ENCODE measurements at places on chromosomes 16 and 17.
A peak's percentile ranks its signal among the peaks of the same experiment; 100 is the strongest.

- no peak for DNase-seq
These were observed 3.8 kb downstream of the SMARCD2 start for GRCh38 chr17:63838631-63839171.

DNA sequence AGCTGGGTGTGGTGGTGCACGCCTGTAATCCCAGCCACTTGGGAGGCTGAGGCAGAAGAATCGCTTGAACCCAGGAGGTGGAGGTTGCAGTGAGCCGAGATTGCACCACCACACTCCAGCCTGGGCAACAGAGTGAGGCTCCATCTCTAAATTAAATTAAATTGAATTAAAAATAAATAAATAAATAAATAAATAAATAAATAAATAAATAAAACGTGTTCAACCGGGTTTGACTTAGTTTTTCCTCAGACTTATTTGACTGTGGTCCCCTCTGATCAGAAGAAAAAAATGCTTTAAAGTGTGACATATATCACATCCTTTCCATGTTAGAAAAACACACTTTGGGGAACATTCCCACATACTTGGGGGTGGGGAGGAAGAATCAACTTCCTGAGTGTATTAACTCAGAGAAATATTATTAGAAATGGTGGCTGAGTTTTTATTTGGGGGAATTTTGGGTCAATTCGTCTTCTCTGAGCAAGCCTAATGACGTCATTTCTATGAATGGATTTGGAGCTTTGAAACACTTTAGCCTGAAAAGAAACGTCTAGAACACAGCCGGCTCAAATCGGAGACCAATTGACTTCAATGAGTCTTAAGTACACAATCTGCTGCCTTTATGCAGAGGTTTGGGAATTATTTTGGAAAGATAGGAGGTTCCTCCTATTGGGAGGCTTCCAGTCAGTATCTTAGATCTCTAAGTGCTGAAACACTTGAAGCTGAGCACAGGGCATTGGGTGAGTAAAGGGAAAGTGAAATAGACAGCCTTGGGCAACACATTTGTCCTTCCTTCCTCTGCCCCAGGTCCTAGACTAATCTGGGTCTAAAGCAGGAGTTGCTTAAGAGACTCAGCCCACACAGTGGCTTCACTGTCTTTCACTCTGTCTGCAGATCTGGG, 132.6 kb downstream of the PITPNC1 start:
- DNase-seq: no peak

GRCh38 chr17:82092094-82092586, 5.9 kb downstream of the FASN start:
- DNase-seq: no peak

DNA sequence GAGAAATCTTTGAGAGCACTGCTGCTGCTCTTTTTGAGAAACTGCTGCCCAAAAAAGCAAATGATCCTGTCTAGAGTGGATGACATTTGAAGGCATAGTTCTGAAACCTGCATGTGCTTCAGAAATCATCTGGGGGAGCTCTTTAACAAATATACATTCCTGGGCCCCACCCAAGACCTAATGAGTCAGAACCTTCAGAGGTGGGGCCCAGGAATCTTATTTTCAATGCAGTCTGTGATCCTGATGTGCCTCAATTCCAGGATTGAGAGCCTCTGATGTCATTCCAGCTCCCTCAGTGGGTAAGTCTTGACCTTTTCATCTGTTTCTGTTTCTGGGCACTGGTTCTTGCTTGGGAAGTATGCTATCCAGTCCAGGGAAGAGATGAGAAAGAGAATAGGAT, 42.3 kb downstream of the HNF1B start:
- DNase-seq: no peak

DNA sequence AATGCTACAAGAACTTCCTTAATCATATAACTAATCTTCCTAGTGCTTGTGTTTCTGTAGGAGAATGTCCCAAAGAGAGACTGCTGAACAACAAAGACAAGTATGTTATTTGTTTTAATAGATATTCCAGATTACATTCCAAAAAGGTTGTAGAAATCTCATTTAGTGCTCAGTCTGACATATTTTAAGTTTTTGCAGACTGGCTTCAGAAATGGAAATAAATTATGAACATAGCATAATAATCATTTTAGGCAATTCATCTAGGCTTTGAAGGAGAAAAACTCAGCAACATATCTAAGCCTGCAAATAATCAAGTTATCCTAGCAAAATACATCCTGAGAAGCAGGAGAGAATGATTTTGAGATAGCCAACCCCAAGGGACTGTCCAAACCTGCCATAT, 171.6 kb upstream of the CDH5 start:
- DNase-seq: peak; percentile 8

GRCh38 chr16:62755938-62756337, 719.7 kb upstream of the CDH8 start:
- DNase-seq: no peak

GRCh38 chr17:14595656-14596055, 294.8 kb downstream of the HS3ST3B1 start:
- no peak for DNase-seq

GRCh38 chr17:1002771-1003555, 6.0 kb downstream of the TIMM22 start:
- DNase-seq: no peak

DNA sequence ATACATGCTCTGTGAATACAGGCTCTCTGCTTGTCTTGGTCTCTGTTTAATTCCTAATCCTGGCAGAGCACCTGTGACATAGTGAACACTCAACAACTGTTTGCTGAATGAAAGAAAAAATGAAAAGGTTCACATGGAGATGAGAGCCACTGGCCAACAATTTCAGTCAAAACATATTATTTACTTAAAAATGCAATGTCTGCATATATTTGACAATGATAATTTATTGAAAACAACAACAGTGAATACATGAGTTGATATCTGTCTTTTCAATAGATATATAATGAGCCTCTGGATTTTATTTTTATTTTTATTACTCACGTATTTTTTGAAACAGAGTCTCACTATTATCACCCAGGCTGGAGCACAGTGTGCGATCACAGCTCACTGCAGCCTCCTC, 136.6 kb downstream of the CDH13 start:
- DNase-seq: no peak

GRCh38 chr17:6135996-6136395, 65.8 kb downstream of the WSCD1 start:
- peak; percentile 34 for DNase-seq

DNA sequence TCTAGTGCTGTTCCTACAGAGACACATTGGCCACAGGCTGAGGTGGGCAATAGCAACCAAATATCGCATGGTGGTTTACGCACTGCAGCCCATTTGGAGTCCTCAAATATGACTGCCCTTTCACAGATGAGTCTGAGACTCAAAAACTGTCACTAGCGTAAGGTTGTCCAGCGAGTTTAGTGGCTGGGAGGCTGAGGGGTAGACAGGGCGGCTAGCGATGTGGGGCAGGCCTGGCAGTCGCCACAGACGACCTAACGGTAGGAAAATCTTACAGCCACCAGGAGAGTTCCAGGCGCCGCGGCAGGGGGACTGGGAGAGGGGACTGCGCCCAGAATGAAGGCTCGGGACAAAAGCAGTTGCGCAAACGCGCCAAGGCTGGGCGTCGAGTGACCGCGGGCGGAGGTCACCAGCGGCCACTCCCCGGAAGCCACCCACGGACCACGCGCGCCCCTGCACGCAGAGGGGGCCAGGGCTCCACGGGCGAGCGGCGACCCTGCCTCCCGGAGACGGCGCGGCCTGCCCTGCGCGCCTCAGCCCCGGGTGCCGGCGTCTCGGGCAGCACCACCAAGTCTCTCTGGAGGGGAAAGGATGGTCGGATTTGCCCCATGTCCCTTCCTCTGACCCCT, 699 bp upstream of the MAP1LC3B start:
- DNase-seq: peak; percentile 87

DNA sequence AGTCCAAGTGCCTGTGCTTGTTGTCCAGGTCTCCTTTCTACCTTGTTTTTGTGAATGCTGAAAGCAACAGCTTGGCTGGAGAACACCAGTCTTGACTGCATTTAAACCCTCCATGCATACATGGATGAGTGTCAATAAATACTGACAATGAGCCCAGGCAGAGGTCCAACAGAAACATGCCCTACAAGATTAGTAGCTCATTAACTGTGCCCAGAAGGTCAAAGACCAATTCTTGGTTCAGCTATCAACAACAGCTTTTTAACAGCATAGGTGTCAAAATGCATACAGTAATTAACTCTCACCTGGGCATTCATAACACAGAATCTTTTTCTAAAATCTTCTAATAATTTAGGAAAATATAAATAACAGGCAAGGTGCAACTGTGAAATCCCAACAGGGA, 63.2 kb downstream of the N4BP1 start:
- no peak for DNase-seq

DNA sequence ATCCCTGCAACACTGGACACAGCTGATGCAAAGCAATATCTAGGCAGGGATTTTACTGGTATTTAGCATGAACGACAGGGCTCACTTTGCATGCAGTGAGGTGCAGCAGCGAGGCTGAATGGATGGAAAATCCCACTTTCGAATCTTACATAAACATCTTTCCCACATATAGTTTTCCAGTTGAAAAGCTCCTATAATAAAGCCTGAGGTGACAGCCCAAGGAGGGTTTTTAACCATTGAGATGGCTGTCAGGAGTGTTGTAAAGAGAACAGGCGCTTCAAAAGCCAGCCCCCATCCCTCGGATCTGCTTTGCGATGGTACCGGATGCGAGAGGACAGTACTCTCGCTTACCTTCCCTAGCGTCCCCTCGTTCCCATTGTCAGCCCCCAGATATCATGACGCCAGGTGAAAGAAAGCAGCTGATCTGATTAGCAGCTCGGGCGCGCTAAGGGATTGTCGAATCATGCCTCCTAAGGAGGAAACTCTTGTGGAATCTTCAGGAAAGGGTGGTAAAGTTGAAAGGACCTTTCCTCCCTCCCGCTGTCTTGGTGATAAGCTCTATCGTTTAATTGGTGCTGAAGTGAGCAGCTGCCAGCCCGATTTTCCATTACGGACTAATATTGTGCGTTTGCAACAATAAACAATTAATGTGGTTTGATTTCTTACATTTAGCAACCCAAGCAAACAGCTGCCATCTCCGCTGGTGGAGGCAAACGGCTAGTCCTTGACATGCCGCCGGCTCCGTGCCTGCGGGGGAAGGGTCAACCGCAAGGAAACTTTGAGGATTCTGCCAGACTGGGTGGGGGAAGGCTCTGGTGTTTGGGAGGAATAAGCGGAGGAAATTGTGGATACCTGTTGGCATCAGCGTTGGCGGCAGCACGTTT, 1.8 kb downstream of the CDH8 start:
- DNase-seq: peak; percentile 82

GRCh38 chr16:50828164-50828702, 86.3 kb downstream of the CYLD start:
- DNase-seq: no peak

DNA sequence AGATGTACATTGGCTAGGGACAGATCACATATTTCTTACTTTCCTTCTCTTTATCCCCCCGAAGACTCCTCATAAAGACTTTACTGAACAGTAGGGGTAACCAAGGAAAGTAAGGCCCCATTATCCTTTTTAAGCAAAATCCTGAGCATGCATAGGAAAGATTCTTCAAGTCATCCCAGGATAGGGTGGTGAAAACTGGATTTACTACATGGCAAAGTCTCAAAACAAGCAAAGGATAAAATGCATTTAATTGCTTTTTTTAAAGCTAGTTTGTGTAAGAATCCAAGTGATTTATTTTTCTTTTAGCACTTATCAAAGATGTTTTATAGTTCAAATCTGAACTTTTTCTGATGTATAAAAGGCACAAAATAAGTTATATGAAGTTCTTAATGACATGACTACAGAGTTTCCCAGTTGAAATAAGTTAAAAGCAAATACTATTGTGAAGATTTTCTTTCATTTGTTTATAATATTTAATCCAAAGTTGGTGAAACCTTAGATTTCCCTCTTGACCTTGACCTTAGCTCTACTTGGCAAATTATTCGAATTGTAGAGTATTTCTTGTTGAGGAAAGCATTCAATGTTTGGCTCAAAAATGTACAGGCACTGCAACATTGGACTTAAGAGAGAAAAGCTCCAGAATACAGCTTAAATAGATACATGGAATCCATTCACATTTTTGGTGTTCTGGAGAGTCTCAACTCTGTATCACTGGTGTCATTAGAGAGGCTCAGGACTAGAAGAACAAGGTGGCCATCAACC, 104.3 kb downstream of the ABCA8 start:
- no peak for DNase-seq

GRCh38 chr17:75238684-75239191, 22.7 kb downstream of the GGA3 start:
- DNase-seq: peak; percentile 92

GRCh38 chr16:11257131-11257938, 1.3 kb upstream of the SOCS1 start:
- peak; percentile 93 for DNase-seq

GRCh38 chr17:32523017-32523680, 36.4 kb downstream of the CDK5R1 start:
- DNase-seq: peak; percentile 66

- DNase-seq: peak; percentile 63
These were observed 1.4 kb downstream of the ZNF668 start for GRCh38 chr16:31072540-31073141.

- no peak for DNase-seq
These were observed 20.6 kb upstream of the SLC35G3 start for GRCh38 chr17:35214631-35215273.

DNA sequence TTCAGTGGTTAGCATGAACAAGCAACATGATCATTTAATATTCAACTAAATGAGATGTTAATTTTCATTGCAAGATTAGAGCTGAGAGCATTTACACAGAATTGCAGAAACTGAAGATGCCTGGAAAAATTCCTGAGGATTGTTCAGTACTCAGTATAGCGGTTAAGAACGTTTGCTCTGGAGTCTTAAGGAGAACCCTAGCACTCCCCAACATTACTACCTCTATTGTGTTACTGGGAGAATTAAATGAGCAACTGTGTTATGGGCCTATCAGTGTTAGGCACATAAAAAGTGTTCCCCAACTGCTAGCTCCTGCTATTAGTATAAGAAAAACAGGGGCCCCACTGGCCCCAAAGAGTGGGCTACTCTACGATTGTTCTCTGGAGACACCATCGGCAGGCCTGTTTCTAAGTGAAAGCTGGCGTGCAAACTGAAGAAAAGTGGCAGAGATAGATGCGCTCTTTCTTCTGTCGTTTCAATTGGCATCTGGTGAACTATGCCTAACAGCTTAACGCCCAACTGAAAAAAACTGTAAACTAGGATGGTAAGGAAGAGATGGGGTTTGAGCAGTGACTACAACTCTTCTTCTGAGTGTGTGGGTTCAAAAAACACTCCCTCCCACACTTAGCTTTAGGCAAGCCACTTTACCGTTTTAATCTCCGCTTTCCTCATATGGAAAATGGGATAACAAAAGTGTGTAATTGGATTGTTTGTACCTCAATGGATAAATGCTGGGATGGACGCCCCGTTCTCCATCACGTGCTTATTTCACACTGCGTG, 1.3 kb downstream of the CDR2 start:
- no peak for DNase-seq

- DNase-seq: peak; percentile 94
These were observed 671.1 kb downstream of the WWOX start for GRCh38 chr16:78770353-78771091.

- DNase-seq: peak; percentile 56
These were observed 15.9 kb downstream of the TBX2 start for GRCh38 chr17:61415374-61416210.

DNA sequence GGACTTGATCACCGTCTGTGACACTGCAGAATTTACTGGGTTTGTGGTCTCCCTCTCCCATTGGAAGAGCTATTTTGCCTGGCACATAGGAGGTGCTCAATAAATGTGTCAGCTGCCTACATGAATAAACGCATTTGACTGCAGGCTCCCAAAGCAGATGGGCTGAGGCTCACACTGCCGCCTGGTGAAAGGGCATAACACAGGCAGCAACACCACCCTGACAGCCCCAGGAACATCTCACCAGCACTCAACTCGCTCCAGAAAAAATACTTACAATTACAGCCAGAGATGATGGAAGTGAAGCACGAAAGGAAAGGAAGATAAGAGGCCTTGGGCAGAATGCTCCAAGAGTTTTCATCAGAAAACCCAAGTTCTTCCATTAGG, 73.9 kb downstream of the RPH3AL start:
- no peak for DNase-seq

Measured in endodermal cell (in vitro differentiated cells).